ENCODE measurements at places on chromosomes 5 and 9. TPM values are rescaled to one million over a fixed set of nuclear protein-coding genes. Genes with fewer than 3 reads are reported as not detected.

COL23A1 gene
- total RNA-seq: 0.68 TPM

FOXD4L3 gene
- total RNA-seq: 0.13 TPM

PALM2AKAP2 gene
- total RNA-seq: not detected

PFN3 gene
- not detected for total RNA-seq

KCNV2 gene
- not detected for total RNA-seq

PRSS3 gene
- total RNA-seq: not detected

PDZD2 gene
- total RNA-seq: not detected

CCNI2 gene
- total RNA-seq: 9.5 TPM

GRM6 gene
- not detected for total RNA-seq

PLK2 gene
- total RNA-seq: 3.3 TPM

CCL27 gene
- not detected for total RNA-seq

TMEM215 gene
- total RNA-seq: not detected

MYOT gene
- not detected for total RNA-seq

SPINK4 gene
- total RNA-seq: not detected

SLC12A2 gene
- 13.4 TPM for total RNA-seq

RPL37 gene
- total RNA-seq: 1,566 TPM

C5orf63 gene
- 6.5 TPM for total RNA-seq

PCDHB2 gene
- total RNA-seq: not detected

THBS4 gene
- 0.44 TPM for total RNA-seq

CYLC2 gene
- not detected for total RNA-seq

CRHBP gene
- 0.29 TPM for total RNA-seq

ABCA2 gene
- 62.0 TPM for total RNA-seq

TAF11L5 gene
- total RNA-seq: not detected

CSF1R gene
- not detected for total RNA-seq

PCDHB13 gene
- not detected for total RNA-seq

CNTLN gene
- total RNA-seq: 1.2 TPM

PCDHGB7 gene
- total RNA-seq: not detected

SPACA9 gene
- 6.0 TPM for total RNA-seq

ALDOB gene
- total RNA-seq: not detected

ADAMTS13 gene
- total RNA-seq: 1.4 TPM

FCN2 gene
- total RNA-seq: not detected

CEL gene
- total RNA-seq: 2.4 TPM

NTRK2 gene
- 0.05 TPM for total RNA-seq

SLC23A1 gene
- 1.5 TPM for total RNA-seq

IL3 gene
- total RNA-seq: not detected

CA9 gene
- total RNA-seq: 0.50 TPM

ADAMTS16 gene
- total RNA-seq: not detected

MCIDAS gene
- not detected for total RNA-seq

FREM1 gene
- total RNA-seq: not detected

SOX30 gene
- total RNA-seq: 0.10 TPM

ADCY2 gene
- total RNA-seq: not detected

PPP1R26 gene
- not detected for total RNA-seq

PIP5KL1 gene
- 2.6 TPM for total RNA-seq

GDF9 gene
- total RNA-seq: 0.92 TPM

GGTA1 gene
- not detected for total RNA-seq

ANKRD20A1 gene
- total RNA-seq: 1.2 TPM

FOXD4 gene
- total RNA-seq: not detected

SETD9 gene
- total RNA-seq: 5.6 TPM

GADD45G gene
- 7.7 TPM for total RNA-seq

PAEP gene
- total RNA-seq: not detected

TAF11L10 gene
- not detected for total RNA-seq

BARHL1 gene
- not detected for total RNA-seq

PCDHGA8 gene
- total RNA-seq: not detected

MARCHF3 gene
- total RNA-seq: 2.4 TPM

SEMA4D gene
- 314 TPM for total RNA-seq

AUH gene
- total RNA-seq: 15.6 TPM

FLT4 gene
- 0.90 TPM for total RNA-seq

HRCT1 gene
- total RNA-seq: not detected

FBN2 gene
- total RNA-seq: not detected
